ENCODE measurements at places on chromosomes 3 and 15.

- no peak for DNase-seq
Measured at GRCh38 chr3:72567474-72567873, 280.8 kb downstream of the SHQ1 start.

GRCh38 chr15:76342382-76343201 is 6.0 kb downstream of the ISL2 start:
- DNase-seq, result no peak

DNA sequence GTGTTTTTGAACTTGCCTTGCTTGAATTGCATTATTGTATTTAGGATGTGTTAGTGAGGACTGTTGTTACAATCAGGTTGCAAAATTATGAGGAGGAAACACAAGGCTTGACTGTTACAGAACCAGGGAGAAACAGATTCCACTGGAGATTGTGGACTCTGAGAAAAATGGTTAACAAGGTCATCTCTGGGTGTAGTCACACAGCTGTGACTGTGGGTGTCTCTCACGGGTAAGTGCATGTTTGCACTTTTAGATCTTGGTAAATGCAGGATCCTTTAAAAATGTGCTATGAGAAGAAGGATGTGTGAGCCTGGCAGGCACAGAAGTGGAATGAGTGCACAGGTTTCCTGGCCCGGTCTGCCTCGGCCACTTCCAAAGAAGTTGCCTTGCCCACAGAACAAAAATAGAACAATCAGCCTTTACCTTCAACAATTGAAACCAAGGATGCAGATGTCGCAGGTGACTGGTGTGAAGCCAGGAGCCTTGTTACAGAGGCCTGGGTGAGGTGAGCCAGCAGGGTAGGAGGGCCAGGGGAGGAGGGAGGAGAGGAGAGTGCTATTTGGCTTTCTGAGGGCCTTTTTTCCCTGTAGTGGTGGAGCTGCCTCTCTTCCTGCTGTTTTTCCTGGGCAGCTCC is 68.0 kb downstream of the ABHD5 start:
- DNase-seq, result no peak

- DNase-seq, result no peak
Measured at GRCh38 chr3:12984023-12984823, 89.0 kb downstream of the IQSEC1 start.

GRCh38 chr3:64571982-64572381 is 115.8 kb downstream of the ADAMTS9 start:
- no peak for DNase-seq

- DNase-seq, result no peak
Measured at GRCh38 chr3:43180027-43180426, 74.1 kb upstream of the POMGNT2 start.

- no peak for DNase-seq
Measured at GRCh38 chr3:71488882-71489281, 94.6 kb downstream of the FOXP1 start.

GRCh38 chr15:99692825-99693224 is 40.4 kb downstream of the LYSMD4 start:
- DNase-seq, result no peak

DNA sequence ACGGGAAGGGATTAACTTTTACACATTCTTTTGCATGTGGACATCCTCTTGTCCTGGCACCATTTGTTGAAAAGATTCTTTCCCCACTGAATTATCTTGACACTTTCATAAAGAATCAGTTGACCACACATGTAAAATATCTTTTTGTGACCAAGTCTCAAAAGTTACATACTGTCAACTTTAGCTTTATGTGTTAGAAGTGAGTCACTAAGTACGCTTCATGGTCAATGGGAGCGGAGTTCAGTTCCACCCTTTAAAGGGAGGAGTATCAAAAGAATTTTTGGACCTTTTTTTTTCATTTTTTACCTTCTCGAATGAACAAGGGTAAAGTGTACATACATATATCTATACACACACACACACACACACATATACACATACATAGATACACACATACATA is 35.4 kb downstream of the MAPK6 start:
- no peak for DNase-seq

DNA sequence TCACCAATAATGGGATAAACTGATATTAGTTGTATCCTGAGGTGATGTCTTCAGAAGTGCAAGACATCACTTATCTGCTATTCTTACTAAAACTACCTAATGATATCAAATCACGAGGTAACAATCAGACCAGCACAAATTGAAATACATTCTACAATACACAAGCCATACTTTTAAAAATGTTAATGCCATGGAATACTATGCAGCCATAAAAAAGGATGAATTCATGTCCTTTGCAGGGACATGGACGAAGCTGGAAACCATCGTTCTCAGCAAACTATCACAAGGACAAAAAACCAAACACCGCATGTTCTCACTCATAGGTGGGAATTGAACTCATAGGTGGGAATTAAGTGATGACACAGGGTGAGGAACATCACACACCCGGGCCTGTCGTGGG is 129.3 kb downstream of the SST start:
- DNase-seq, result no peak

- no peak for DNase-seq
Measured at GRCh38 chr15:73754461-73754860, 1.3 kb upstream of the INSYN1 start.

- no peak for DNase-seq
Measured at GRCh38 chr3:142888099-142888480, 793 bp downstream of the PCOLCE2 start.

DNA sequence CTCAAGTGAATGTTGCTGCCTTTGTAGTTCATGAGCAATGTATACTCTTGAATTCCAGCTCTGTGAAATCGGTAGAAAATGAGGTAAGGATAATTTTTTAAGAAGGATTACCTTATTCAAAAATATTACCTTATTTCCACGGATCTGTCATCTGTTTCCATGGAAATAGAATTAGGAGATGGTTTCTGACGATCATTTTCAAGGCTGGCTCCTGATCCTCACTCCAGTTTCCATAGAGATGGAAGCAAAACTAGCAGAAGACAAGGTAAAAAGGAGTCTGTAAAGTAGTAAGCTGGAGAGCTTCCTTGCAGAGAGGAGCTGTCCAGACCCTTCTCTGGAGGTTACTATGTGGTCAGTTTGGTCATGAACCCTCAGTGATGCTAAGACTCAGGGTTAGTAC is 55.5 kb downstream of the CACNA2D3 start:
- no peak for DNase-seq

DNA sequence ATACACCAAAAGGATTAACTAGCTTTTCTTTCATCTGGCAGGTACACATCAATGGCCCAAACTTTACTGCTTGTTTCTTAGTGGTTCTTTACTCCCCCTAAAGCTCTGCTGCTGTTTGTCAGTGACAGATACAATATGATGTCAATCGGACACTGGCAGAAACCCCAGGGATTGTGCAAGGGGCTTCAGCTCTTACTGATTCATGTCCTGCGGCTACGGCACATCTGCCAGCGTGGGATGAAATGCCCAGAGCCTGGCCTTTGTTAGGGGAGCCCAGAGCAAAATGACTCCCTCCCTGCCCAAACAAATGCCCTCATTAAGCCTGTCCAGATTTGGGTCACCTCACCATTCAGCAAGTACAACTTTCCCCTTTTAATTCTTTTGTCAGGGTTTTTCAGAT is 28.3 kb downstream of the SRP14 start:
- no peak for DNase-seq

DNA sequence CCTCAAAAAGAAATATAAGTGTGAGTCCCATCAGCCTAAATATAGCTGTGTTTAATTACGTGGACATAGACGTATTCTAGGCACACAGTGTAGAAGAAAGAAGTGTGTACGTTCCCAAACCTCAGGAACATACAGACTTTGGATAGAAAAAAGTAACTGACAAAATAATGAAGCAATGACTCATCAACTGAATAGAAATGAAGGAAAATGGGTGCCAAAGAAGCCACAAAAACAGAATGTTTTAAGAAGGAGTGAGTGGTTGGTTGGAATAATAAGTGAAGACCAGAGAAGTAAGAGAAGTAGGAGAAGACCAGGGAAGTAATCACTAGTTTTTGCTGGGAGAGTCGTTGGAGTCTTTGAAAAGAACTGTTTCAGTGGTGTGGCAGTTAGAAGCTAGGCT is 518.1 kb downstream of the ROBO1 start:
- DNase-seq, result no peak

DNA sequence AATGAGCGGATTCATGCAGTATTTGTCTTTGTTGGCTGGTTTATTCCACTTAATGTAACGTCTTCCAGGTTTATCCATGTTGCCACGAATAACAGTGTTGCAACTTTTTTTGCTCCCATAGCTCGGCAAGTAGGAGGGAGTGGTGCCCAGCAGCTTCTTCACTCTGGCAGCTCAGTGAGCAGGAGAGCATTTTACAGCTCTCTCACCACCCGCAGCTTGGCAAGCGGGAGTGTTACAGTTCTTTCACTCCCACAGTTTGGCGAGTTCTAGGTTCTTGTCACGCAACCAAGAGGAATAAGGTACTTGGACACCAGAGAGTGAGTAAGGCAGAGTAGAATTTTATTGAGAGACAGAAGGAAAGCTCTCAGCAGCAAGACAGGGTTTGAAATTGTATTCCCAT is 935.2 kb downstream of the TBL1XR1 start:
- DNase-seq, result no peak

DNA sequence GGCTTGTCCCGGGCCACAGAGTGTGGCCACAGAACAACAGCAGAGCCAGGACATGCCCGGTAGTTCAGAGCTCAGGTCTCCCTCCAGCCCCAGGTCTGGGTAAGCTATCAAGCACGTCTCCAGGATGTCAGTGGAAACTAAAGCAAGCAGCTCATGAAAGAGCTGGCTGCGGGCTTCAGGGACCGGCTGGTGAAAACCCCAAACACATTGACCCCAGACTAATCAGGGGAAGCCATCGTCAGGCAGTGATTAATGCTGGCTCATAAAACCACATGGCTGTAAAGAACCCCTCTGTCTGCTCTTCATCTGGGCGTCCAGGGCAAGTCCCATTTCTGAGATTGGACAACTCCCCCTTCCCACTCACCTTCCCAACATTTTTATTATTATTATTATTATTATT is 37.8 kb downstream of the LMCD1 start:
- DNase-seq, result no peak

- DNase-seq, result no peak
Measured at GRCh38 chr15:38085931-38086568, 151.6 kb downstream of the TMCO5A start.

DNA sequence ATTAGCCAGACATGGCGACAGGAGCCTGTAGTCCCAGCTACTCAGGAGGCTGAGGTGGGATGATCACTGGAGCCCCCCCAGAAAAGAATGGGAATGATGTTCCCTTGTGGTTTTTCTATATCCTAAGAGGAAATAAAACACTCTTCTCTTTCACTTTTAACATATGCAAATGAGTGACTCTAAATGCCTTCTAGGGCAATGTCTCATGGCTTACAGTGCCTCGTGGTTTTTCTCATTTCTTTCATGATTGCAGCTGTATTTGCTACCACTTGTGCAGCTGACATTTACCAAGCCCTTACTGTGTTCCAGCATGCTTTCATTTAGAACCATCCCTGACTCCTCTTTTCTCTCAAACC is 26.4 kb downstream of the STOML1 start:
- DNase-seq, result no peak

DNA sequence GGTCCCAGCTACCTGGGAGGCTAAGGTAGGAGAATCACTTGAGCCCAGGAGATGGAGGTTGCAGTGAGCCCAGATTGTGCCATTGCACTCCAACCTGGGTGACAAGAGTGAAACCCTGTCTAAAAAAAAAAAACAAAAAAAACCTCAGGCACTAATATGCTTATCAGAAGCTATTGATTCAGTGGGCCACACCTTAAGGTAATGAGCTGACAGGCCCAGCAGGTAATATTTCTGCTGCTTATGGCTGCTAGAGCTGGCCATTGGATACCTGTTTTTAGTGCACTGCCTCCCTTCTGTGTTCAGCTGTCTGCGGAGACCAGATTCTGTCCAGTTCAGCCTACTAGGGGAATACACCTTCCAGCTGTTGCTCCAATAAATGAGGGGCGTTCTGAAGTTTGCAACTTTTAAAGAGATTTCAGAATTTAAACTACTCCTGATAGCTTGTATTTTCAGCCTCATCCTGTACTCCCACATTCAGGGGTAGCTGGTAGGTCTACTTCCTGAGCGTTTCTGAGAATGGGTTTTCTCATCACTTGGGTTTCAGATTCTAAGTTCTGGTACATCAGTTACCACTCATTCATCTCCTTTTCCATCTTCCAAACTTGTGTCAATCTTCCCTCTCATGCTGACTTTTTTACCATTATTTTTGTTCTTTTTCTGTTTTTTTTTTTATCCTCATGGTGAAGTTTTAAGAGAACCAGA is 69.0 kb downstream of the ATP11B start:
- no peak for DNase-seq

DNA sequence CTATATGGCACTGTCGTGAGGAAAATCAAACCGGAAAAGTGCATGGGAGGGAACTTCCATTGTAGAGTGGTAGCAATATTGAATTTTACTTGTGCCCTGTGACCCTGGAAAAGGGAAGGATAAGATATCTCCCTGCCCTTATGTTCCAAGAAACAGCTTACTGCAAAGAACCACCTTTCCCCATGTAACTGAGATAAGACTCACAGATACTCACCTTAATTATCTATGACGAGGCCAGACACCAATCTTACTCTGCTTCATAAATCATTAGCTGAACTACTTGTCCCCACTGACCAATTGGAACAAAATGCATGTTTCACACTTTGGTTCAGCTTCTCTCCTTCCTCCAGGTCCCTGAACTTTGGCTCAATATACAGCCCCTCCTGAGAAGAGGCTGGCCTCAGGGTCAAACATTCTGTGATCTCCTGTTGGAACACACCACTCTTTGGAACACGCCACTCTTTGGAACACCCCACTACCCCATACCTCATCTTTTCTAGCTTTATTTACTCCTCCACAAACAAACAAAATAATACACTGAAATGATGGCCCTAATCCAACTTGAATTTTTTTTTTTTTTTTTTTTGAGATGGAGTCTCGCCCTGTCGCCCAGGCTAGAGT is 6.9 kb upstream of the TOPAZ1 start:
- no peak for DNase-seq

DNA sequence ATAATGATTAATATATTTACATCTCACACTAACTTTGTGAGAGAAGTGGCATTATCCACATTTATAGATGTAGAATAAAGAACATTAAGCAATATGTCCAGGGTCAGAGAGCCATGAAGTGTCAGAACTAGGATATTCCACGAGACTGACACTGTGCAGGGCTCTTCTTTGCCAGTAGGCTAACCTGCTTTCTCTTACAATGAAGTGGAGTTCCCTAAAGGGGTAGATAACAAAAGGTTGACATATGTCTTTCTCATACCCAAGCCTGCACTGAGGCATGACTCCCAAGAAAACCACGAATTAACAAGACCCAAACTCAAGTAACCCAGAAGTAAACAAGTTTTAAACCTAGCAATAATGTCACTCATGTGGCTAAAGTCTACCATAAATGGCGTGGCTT is 191.5 kb upstream of the SLC2A2 start:
- DNase-seq, result no peak

GRCh38 chr3:101128001-101128400 is 134.8 kb upstream of the ABI3BP start:
- DNase-seq, result no peak

DNA sequence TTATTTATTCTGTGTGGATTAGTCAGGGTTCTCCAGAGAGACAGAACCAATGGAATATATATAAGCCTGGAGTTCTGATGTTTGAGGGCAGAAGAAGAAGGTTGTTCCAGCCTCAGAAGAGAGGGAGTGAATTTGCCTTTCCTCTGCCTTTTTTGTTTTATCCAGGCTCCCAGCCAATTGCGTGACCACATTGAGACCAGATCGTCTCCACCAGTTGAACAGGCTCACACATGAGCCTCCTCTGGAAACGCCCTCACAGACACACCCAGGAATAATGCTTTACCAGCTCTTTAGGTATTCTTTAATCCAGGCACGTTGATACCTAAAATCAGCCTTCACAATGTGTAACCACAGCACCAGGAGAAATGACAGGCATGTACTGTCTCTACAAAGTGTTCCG is 923.1 kb downstream of the TBL1XR1 start:
- no peak for DNase-seq

All from omental fat pad (tissue), 4 donors.